ENCODE measurements at places on chromosomes 11 and 22.

DNA sequence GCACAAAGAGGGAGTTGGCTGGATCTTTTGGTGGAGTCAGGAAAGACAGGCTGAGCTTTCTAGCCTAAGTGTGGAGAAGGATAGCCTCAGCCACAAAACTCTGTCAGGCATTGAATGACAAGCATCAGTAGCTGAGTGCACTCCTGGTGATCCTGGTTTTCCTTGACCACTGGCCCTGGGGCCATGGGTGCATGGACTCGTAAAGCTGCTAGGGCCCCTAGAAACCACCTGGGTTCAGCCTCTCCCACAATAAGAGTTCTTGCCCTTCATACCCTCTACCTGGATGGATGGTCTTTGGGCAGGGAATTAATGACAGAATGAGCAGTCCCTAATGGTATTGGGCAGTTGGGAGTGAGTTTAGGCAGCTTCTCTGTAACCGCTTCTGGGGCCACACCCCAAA lies 22.9 kb downstream of the TUB start:
- no peak for DNase-seq

DNA sequence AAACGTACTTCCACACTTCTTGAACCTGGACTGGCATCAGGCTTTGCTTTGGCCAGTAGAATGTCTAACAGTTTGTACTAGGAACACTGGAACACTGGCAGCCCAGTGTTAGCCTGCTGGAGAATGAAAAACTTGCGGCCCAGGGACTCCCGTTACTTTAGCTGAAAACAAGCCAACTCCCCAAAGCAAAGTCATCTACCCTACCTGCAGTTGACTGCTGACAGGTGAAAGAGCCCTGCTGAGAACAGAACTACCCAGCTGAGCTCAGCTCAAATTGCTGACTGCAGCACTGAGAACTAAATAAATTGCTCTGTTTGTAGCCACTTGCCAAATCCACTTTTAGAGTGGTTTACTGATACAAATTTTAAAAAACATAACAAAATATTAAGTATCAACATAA lies 342.5 kb downstream of the LRRC4C start:
- DNase-seq: no peak

- no peak for DNase-seq
Measured at GRCh38 chr11:72807792-72808191, 6.4 kb upstream of the ATG16L2 start.

GRCh38 chr11:78270971-78271370 lies 82.3 kb downstream of the USP35 start:
- no peak for DNase-seq

DNA sequence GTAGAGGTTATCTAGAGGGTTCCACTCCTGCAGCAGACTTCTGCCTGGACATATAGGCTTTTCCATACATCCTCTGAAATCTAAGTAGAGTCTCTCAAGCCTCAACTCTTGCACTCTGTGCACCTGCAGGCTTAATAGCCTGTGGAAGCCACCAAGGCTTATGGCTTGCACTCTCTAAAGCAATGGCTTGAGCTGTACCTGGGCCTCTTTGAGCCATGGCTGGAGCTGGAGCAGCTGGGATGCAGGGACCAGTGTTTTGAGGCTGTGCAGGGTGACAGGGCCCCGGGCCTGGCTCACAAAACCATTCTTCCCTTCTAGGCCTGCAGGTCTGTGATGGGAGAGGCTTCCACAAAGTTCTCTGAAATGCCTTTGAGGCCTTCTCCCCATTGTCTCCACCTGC lies 2.9 kb upstream of the NXPE4 start:
- DNase-seq: no peak

DNA sequence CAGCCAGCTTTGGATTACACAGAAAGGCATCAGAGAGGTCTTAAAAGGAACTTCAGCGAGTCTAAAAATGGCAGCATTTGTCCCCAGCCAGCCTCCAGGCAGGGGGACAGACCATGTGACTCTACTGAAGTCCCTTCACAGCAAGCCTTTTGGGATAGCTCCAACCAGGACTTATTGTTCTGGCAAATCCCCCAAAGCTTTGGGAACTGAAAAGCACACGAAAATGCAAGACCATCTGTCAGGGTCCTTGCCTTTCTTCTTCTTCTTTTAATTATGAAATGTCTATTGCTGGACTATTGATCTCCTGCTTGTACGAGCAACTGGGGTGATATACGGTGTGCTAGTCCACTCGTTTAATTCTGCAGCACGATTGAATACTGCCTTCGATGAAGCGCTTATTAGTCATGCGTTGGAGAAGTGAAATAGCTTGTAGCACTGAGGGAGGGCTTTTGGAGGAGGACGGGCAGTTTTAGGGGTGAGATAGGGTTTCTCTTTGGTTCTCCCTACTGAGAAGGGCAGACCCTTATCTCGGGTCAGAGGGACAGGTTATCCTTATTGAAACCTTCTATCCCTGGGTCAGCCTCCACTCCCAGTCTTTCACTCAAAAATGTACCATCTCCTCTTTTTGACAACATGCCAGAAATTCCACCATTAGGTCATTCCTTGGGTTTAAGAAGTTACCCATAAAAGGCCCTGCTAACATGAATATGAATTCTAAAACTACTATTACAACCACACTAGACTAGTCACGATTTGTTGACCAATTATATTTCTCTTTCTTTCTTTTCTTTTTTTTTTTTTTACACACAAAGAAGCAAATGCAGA lies 416.4 kb downstream of the MIAT start:
- no peak for DNase-seq

GRCh38 chr11:120532082-120532831 lies 20.7 kb downstream of the GRIK4 start:
- DNase-seq: no peak

DNA sequence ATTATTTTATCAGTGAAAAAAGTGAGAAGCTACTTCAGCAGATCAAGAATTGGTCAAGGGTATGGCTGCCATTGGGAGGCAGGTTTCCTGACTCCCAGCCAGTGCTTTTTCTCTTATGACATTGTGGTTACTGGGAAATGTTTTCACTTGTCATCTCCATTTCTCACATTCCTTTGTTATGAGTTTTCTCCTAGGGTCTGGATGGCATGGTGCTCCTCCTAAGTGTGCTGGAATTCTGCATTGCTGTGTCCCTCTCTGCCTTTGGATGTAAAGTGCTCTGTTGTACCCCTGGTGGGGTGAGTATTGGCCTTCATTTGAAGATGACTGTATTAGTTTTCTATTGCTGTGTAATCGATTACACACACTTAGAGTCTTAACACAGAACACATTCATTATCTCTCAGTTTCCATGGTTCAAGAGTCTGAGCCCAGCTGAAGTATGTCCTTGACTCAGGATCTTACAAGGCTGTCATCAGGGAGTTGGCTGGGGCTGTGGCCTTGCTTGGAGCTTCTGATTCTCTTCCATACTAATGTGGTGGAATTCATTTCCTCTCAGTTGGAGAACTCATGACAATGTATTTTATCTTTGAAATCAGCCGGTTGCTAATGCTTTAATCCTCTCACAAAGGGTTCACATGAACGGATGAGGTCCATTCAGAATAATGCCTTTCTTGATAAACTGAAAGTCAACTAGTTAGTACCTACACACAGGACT lies 21.0 kb upstream of the MS4A6E start:
- no peak for DNase-seq
